ENCODE measurements at places on chromosomes 5 and 9.

GRCh38 chr5:135364421-135365262, 34.4 kb downstream of the MACROH2A1 start:
- no peak for DNase-seq

- no peak for DNase-seq
Observed at GRCh38 chr9:129178568-129179382, 714 bp upstream of the IER5L start.

DNA sequence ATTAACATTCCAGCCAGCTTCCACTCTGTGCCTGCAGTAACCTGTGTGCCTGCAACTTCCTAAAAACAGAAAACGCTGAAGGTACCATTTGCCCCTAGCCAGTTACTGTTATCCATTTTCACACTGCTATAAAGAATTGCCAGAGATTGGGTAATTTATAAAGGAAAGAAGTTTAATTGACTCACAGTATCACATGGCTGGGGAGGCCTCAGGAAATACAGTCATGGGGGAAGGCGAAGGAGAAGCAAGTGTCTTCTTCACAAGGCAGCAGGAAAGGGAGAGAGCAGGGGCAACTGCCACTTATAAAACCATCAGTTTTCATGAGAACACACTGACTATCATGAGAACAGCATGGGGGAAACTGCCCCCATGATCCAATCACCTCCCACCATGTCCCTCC, 31.2 kb downstream of the PTCD2 start:
- no peak for DNase-seq

DNA sequence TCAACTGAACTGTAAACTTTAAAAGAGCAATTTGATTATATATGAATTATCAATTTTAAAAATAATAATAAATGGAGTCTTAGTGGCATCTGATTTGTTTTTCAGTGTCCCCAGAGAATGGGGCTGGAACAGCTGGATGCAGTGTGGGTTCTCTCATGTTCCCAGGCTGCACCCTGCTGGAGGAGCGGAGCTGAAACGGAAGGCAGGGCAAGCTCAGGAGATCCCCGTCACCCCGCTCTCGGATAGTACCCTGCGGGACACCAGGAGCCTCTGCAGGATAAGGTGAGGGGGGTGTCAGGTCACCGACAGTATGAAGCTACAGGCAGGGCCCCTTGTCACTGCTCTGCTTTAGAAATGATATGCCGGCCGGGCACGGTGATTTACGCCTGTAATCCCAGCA, 57.3 kb downstream of the S1PR3 start:
- DNase-seq: no peak

GRCh38 chr5:123802298-123802951, 290.4 kb downstream of the CSNK1G3 start:
- no peak for DNase-seq

GRCh38 chr9:99134893-99135341, 30.0 kb downstream of the TGFBR1 start:
- no peak for DNase-seq

Measured in HS-27A (cell line).